Activated CD8-positive, alpha-beta memory T cell treated with anti-CD3 and anti-CD28 coated beads, Interleukin-2, amount 50 U/mL, for 48 hours (primary cell): ENCODE measurements at places on chromosomes 7 and 10.

DNA sequence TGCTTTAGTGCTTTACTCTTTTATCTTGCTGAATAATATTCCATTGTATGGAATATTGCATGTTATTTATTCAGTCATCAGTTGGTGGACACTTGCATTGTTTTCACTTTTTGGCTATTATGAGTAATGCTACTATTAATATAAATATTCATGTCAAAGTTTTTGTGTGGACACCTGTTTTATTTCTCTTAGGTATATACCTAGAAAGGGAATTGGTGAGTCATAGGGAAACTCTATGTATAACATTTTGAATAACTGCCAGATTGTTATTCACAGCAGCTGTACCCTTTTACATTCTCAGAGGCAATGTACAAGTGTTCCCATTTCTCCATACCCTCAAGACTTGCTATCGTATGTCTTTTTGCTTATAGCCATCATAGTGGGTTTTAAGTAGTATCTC is 268.7 kb downstream of the SEMA3A start:
- no peak for DNase-seq

- DNase-seq, result no peak
Measured at GRCh38 chr7:70434376-70434775, 697.6 kb upstream of the GALNT17 start.

- no peak for DNase-seq
Measured at GRCh38 chr7:15326044-15326644, 235.7 kb downstream of the AGMO start.

- DNase-seq, result no peak
Measured at GRCh38 chr7:93062599-93062998, 55.2 kb downstream of the SAMD9 start.

DNA sequence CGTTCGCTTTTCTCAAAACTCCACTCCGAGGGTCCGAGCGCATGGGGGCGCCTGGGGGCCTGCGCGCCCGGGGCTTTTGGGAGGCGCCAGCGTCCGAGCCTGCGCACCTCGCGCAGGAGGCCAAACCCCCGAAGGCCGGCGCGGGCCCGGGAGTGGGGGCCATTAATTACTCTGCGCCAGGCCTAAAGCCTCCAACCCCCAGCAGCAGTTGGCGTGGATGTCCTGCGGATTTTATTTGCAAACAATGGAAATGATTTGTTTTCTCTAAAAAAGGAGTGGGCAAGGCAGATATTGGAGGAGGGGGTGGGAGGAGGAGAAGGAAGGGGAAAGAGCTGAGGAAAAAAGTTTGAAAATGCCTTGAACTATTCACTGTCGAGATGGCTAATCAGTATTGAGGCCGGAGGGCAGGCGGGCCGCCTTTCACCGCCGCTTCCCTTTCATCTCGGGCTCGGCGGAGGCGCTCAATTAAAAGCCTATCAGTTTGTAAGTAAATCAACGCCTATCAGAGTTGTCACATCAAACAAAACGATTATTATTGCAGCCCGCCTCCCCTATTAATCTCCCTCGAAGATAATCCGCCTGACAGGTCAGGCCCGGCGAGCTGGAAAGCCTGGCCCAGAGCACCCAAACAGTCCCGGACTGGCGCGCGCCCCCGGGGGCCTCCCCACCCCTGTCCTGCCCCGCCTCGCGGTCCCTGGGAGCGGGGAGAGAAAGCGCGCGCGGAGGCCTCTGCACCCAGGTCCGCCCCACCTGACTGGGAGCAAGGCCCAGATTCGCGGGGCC is 3.4 kb upstream of the ZNF503 start:
- no peak for DNase-seq

DNA sequence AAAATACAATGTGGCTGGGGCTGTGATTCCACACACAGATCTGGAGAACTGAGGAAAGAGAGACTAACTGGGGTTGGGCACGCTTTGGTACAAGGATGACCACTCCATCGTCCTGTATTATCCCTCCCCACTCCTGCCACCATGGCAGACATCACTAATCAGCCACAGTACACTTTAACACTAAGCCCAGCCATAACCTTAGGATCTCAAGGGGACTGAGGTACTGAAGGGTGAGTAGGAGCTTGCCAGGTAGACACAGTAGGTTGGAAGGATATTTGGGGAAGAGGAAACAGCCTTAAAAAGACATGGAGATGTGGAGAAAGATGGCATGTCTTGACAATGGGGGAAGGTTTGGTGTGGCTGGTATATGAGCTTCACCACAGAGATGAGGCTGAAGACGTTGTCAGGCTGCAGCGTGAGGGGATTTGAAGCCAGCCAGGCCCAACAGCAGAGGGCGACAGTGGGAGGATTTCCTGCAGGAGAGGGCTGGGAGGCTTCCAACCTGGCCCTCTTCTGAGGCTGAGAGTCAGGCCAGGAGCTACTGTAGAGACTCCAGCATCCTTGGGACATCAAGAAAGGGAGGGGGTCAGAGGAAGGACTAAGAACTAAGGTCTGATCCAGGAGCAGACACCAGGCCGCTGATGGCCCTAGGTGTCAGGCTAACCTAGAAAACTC is 58.6 kb upstream of the COL13A1 start:
- DNase-seq, result peak; percentile 61

DNA sequence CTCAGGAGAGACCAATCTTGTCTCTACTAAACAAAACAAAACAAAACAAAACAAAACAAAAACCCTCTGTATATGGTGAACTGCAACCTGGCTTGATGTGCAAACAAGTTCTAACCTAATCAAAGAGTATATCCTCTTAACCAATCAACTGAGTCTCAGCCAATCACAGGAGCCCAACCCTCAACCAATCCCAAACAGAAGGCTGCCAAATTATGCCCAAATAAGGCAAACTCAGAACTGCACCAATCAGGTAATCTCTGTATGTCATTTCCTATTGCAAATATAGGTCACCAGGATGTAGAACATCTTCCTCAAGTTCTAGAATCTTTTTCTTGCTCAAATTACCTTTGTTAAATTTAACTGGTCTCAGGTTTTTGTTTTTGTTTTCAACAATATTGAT is 5.2 kb downstream of the FAM133B start:
- no peak for DNase-seq

GRCh38 chr10:75723319-75723980 is 292.0 kb downstream of the LRMDA start:
- no peak for DNase-seq

DNA sequence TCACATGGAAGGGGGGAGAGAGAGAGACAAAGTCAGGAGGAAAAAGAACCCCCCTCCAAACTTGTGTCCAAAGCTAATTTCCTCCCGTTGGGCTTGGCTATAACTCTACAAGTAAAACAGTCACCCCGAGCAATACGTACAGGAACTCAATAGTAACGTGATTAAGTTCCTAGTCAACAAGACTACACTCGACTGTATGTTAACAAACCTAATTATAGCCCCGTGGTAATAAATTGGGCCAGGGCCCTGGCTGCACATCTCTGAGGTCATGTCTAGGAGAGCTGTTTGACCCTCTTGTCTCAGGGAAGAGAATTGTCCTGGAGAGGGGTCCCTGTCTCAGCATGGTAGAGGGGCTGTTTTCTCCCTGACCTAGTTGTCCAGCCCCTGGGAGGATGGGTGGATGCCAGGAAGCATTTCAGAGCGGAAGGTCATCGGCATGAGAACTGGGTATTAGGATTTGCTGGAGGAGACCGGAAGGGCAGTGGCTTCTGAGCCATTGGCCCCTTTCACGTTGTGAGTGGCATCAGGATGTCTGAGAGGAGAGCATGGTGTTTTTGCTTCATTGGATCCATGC is 60.2 kb upstream of the COMTD1 start:
- DNase-seq, result no peak

DNA sequence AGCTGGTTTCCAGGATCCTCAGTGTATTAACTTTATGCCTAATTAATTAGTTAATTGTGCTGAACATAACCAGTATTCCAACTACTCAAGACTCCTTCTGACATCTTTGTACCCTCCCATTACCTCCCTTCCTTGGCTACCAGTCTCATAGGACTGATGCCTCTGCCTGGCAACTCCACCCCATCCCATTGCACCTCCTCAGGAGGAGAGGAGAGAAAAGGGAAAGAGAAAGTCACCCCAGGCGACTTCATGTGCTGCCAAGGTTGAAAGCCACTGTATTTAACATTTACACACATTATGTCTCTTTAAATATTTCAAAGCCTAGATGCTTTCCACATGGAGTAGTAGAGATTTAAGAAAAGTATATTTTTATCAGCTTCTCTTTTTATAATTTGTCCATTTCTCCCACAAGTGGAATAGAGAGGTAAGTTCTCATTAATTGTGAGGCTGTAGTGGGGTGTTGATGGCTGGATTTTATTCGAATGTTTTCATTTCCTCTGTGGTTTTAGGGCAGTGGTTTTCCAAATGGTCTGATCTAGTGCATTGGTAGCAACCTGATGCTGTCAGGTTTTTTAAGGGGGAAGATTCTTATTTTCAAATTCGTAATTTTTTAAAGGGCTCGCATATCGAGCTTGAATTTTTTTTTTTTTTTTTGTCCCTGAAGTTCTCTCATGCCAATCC is 148.0 kb downstream of the BICC1 start:
- DNase-seq, result no peak
